ENCODE measurements at places on chromosomes 5 and 9. TPM values are rescaled to one million over a fixed set of nuclear protein-coding genes. Genes with fewer than 3 reads are reported as not detected.

The ADAMTS13 gene
- total RNA-seq: 3.1 TPM

The SPINK6 gene
- not detected for total RNA-seq

DNA sequence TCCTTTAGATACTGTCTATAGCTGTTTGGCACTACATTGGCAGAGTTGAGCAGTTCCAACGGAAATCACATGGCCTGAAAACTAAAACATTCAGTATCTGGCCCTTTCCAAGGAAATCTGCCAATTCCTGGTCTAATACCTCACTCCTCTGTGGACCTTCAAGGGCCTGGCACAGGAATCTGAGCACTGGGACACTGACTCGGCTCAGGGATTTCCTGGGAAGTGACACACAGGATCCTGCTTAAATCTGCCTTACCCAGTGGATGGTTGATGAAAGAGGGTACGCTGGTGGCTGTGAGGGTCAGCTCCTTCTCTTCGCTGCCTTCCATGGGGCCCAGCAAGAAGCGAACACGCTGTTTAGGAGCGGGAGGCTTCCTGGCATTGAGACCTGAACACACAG is 904 bp downstream of the TRUB2 start:
- no peak for DNase-seq

The ZMAT2 gene
- total RNA-seq: 51.4 TPM

DNA sequence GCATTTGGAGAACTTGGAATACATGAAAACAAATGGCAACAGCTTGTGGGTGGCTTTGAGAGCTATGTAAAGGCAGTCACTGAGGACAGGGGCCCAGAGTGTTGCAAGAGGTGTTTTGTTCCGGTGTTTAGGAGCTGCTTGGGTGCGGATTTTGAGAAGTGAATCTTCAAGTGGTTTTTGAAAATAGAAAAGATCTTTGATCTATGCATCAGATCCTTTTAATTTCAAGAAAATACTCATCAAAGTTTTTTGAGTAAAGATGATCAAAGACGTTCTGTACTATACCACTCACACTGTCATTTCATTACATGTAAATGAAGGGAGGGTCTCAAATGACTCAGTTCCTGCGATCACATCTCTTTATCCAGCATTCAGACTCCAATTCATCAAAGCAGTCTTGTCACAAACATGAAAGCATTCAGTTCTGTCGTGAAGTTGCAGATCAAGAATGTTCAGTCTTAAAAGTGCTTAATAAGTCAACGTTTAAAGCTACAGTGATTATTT is 112.5 kb downstream of the WDR41 start:
- no peak for DNase-seq

- DNase-seq: no peak
Measured at GRCh38 chr9:99134893-99135341, 30.0 kb downstream of the TGFBR1 start.

The PCDHGA4 gene
- total RNA-seq: 3.9 TPM

The TMEM8B gene
- 18.3 TPM for total RNA-seq

GRCh38 chr5:126100767-126101166 is 322.4 kb upstream of the GRAMD2B start:
- no peak for DNase-seq

DNA sequence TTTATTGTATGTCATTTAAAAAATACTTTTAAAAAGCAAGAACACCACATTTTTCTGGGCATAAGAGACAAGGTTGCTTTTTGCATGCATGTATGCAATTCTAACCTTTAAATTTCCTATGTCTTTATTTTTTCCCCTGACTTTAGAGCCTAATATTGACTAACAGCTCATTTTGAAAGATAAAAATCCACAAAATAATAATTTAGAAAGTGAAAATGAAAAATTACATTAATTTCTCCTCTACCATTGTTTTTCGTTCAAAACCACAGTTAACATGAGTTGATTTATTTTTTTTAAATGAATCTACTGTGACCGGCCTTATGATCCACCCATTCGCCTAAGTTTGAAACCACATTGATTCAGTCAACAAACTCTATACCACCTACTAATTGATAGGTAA is 137.5 kb upstream of the CDKN2B start:
- DNase-seq: no peak

DNA sequence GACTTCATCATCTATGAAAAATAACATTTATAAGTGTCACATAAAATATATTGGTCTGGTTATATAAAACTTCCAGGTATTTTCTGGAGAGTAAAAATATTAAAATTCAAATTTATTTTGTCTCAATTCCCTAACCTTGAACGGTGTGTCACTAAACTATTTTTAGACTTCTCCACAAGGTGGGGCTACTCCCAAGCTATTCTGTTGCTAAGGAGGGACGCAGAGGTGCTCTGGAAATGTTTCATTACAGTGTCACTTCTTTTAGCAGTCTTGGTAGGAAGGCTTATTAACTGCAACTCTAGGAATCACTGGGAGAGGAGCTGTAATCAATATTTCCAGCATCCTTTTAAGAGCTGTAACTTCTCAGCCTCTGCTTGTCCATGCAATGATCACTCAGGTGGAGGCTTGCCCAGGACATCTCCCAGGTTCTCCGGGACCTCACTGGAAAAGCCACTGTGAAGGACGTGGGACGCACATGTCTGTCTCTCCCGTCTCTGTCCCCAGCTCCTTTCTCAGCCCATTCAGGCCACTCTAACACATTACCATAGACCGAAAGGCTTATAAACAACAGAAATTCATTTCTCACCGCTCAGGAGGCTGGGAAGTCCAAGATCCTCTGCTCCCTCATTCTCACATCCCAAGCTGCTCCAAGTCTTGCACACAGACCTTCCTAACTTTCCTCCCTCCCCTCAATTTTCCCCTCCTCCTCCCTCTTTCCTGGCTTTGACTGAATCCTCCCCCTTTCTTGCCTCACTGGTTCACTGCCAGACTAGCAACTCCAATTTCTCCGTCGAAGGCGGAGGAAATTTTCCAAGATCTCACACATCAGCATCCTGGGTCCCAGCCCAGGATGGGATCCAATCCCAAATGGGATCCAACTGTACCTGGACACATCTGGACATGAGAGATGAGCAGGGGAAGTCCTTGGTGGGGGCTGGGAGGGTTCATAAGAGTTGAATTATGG is 32.7 kb upstream of the DNAH5 start:
- DNase-seq: peak; percentile 58

- no peak for DNase-seq
Measured at GRCh38 chr5:83368835-83369234, 102.7 kb upstream of the VCAN start.
